ENCODE measurements at places on chromosomes 4 and X.

GRCh38 chrX:23885803-23886202 lies 21.9 kb downstream of the APOO start:
- DNase-seq: no peak

DNA sequence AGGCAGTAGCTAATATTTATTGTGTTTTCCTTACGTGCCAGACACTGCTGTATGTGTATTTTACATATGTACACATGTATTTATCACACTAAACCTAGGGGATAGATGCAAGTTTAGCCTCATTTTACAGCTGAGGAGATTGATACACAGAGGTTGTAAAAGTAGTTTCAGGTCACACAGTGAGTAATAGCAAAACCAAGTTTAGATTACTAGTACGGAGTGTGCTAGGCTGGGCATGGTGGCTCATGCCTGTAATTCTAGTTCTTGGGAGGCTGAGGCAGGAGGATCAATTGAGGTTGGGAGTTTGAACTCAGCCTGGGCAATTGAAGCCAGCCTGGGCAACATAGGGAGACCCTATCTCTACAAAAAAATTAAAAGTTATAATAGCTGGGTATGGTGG lies 701.1 kb upstream of the ATOH1 start:
- no peak for DNase-seq

DNA sequence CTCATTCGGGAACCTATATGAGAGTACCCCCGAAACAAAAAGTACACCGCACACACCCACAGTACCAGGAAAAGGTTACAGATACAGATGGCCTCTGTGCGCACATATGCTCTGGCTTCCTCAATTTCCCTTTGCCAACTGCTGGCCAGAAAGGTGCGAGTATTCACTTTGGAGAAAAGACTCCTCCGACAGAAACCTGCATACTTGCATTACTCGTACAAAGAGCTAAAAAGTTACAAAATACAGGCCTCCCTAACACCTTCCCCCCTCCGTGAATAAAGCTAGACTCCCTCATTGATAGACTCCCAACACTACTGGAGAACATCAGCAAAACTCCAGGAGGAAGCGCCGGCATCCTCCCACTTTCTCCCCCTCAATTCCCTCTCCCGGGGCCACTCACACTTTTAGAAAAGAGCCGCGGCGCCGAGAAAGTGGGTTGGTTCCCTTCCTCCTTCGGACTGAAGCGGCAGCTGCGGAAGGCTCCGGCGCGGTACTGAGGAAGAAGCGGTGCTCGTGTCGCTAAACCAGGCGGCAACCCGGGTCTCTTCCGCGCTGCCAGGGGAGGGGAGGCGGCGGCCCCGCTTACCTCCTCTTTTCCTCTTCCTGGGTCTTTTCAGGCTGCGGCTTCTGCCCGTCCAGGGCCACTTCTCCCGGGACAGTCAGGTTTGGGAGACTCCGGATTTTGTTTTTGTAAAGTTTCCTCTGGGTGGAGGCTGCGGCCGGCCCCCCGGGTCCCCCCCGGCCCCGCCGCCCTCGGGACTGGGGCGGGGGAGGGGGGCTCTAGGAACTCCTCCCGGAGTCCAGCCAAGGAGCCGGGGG lies 1.1 kb downstream of the FBXW7 start:
- peak; percentile 57 for DNase-seq

DNA sequence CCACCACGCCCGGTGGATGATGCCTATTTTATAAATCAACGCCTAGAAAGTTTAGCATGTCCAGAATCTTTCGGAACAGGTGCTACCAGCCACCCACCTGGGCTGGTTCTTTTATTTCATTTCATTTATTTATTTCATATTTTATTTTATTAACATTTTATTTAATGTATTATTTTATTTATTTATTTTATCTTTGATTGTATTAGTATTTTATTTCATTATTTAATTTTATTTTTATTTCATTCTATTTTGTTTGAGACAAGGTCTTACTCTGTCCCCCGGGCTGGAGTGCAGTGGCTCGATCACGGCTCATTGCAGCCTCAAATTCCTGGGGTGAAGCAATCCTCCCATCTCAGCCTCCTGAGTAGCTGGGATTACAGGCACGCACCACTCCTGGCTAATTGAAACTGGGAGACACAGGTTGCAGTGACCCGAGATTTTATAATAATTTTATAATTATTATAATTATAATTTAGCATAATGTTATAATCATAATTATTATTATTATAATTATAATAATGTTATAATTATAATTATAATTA lies 187.2 kb downstream of the SHOX start:
- no peak for DNase-seq

- DNase-seq: no peak
These were observed 310.1 kb downstream of the RAB28 start for GRCh38 chr4:13174001-13174400.

- no peak for DNase-seq
These were observed 53.4 kb downstream of the IRF2 start for GRCh38 chr4:184420881-184421416.

DNA sequence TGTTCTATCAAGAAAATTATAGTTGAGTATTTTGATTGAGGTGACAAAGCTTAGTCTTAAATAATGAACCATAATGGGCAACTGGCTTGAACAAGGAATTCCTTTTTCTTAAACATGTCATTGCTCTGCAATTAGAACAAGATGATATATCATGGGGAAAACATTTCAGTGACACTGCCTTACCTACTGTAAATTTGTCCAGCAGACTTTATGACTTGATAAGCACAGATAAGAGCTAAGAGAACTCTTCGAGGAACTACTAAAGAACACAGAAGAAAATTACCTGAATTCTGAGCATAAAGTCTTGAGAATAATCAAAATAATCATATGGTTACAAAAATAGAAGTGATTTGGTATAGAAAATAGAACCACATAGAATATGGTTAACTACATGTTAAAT lies 257.8 kb downstream of the PDHA2 start:
- DNase-seq: no peak

DNA sequence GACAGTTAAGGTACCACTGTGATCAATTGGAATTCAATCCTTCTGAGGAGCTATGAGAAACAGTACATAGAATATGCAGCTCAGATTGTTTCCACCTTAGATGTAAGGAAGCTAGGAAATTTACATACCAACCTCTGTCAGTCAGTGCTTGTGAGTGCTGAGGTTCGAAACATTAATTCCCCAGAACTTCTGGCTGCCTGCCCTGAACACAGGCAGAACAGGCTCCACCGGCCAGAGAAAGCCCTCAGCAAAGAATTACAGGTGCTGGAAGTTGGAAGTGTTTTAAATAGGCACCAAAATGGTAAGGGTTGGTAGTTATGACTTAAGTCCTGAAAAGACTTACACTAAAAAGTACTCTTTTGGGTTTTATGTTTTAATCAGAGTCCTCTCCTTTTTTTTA lies 651.8 kb downstream of the C4orf33 start:
- DNase-seq: no peak

DNA sequence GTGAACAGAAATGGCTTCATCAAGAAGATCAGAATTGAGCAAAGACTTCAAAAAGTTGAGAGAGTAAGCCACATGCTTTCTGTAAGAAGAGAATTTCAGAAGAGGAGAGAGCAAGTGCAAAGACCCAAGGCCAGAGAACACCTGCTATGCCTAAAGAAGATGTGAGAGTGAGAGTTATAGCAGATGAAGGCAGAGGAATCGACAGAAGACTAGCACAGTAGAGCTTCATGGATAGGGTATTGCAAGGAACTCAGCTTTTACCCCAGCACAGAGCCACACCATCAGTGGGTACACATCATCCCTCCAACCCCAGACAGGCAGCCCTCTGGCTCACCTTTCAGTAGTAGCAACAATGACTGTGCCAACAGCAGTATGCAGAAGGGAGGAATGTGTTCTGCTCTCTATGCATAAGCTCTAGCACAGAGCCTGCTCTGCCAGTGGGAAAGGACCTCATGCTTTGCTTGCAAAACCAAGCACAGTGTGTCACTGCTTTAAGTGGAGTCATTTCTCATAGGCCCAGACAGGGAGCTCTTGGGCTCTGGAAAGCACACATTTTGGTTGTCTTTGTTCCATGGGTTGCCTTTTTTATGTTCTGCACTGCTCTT lies 318.6 kb downstream of the NAF1 start:
- DNase-seq: no peak

DNA sequence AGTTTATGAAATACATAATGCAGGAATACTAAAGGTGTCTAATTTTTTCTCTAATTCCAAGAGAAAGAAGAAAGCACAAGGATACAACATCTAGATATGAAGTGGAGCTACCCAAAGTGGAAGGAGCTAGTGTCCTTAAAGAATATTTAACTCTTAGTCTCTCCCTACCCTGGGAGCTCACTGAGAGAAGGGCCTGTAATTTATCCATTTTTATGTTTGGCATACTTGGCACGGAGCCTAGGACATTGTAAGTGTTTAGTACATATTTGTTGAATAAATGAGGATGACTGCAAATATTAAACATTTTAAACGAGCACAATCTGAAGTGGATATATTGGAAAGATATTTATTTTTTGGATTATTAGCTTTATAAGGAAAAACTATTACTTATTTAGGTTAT lies 674.8 kb downstream of the IQCM start:
- DNase-seq: no peak

DNA sequence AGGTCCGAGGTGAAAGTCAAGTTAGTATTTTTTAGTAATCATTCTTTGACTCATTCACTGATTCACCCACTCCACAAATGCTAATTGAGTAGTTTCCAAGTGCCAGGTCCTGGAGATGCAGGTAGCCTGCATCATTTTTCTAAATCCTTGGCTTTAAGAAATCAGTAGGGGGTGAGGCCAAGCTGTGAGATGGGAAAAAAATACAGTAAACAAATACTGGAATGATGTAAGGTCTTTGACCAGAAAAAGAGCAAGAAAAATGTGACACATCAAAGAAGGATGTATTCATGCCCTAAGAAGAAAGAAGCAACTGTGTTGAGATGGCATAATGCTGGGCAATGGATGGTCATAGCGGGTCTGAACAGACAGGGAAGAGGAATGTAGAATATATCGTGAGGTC lies 1386.6 kb downstream of the PCDH7 start:
- DNase-seq: no peak

- no peak for DNase-seq
These were observed 21.5 kb downstream of the DNAAF6 start for GRCh38 chrX:107227780-107228485.

- DNase-seq: no peak
These were observed 105.8 kb upstream of the C1QTNF7 start for GRCh38 chr4:15322006-15322405.

- DNase-seq: no peak
These were observed 124.2 kb downstream of the ENOX2 start for GRCh38 chrX:130778773-130779172.

DNA sequence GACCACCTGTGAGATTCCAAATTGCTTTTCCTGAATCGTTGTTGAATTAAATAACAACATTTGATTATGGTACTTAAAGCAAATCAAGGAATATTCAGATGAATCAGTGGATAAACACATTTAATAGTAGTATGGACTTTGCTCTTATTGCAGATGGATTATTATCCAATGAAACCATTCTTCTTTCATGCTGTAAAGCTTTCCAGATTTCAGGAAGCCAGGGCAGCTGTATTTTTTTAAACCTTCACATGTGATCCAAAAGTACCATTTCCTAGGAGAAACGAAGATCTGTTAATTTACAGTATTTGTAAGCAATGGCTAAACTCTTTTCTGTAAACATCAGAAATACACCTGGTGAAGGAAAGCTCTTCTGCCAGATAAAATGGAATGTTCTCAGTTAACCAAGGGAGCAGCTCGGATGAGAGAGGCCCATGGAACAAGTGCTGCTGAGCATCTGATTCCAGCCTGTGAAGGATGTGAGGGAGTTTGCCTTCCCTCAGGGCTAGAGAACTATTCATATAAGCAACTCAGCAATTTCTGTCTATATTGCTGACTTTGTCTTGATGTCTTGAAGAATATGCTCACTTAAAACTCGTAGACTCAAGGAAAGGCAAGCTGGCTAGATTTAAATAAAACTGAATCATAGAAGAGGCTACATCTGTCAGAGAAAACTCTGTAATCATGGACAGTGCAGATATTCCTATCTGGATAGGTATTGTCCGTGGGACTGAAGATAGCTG lies 94.4 kb upstream of the LIMCH1 start:
- DNase-seq: no peak

GRCh38 chr4:108342325-108342970 lies 173.7 kb upstream of the LEF1 start:
- DNase-seq: no peak

DNA sequence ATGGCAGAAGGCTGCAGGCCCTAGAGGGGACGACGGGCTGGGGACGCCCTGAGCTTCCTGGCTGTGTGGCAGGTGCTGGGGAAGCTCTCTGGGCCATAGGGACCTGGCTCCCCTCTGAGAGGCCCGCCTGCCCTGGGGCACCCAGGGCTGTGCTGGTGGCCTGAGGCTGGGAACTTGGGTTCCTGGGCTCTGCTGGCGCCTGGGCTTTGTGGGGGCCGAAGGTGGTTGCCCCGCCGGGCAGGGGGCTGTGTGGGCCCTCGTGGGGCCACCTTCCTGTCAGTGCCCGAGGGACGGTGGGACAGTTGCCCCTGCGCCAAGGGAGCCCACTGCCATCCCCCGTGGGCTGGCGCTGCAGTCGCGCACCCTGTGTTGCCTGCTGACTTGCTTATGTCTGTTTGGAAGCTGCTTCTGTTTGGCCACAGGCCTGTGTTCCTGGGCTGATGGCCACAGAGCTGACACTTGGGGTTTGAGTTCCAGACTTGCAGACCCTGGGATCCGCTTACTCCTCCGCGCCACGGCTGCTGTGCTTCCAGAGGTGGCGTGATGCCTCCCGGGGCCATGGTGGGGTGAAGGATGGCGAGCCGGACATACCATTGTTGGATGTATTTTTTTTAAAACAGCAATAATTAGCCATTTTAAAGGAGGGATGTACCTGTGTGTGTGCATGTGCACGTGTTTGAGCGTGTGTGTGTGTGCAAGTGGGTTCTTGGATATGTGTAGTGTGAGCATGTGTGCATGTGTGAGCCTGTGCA lies 8.5 kb downstream of the NAT8L start:
- DNase-seq: no peak

DNA sequence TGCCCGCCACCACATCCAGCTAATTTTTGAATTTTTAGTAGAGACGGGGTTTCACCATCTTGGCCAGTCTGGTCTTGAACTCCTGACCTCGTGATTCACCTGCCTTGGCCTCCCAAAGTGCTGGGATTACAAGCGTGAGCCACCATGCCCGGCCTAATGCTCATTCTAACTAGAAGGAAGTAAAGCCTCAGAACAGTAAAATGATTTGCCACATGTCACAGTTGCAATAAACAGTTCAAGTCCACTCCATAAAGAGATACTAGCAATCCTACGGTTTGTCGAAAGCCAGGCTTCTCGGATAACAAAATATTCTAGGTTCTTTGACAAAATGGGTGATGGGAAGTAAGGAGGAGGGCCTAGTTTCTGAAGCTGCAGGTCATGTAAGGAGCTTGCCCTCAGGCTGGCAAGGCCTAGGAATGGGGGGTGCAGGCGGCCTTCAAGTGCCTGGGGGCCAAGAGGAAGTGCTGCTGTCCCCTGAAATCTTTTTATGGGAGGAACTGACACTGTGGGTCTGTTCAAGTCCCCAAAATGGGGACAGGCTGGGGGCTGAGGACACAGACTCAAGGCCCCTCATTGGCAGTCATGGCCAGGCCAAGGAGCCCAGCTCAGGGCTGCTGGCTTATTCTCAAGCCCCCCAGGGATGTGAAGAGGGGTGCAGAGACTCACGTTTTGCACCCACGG lies 31.8 kb upstream of the ACSL1 start:
- DNase-seq: no peak
